ENCODE measurements at places on chromosomes 12 and 14. TPM values are rescaled to one million over a fixed set of nuclear protein-coding genes. Genes with fewer than 3 reads are reported as not detected.

KRT78 gene
- total RNA-seq, result not detected

KRT83 gene
- total RNA-seq, result not detected

AMN gene
- 0.78 TPM for total RNA-seq

INHBC gene
- not detected for total RNA-seq

CD4 gene
- 224 TPM for total RNA-seq

GYS2 gene
- not detected for total RNA-seq

SMCO2 gene
- 0.18 TPM for total RNA-seq
